ENCODE measurements at places on chromosomes 5 and 9.

DNA sequence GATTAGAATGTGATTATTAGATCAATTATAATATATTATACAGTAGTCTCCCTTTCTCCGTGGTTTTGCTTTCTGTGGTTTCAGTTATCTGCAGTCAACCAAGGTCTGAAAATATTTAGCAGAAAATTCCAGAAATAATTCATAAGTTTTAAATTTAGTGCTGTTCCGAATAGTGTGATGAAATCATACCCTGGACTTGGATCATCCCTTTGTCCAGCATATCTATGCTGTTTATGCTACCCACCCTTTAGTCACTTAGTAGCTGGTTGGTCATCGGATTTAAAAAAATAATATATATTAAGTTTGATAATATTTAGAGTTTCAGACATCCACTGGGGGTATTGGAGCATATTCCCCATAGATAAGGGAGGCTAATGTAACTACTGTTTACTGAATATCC is 19.6 kb downstream of the RMI1 start:
- DNase-seq = no peak

DNA sequence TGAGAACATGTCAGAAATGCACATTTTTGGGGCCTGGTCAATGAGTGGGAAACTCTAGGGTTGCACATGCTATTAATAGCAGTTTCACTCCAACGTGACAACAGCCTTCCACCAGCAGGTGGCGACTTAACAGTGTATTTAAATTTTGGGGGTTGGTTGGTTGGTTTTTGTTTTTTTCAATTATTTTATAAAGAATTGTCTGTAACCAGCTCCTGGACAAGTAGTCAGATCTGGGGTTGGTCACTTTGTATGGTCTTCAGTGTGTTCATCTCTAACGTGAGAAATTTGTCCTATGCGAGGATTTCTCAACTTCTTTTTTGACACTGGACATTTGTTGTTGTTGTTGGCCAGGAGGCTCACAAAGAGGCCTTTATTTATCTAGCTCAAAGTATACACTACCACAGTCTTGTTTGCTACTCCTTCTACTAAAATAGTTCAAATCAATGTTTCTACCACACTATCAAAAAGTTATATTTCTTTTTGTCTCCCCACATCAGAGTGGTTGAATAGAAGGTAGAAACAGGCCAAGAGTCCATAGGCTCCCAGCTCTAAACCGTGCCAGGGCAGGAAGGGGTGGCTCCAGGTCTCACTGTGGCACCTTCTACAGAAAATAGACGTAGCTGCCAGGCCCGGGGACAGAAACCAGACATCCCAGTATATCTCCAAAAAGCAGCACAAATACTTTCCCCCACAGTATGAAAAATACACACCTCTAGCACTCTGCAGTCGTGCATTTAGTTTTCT is 110.4 kb downstream of the TRPM6 start:
- DNase-seq = peak; percentile 50

DNA sequence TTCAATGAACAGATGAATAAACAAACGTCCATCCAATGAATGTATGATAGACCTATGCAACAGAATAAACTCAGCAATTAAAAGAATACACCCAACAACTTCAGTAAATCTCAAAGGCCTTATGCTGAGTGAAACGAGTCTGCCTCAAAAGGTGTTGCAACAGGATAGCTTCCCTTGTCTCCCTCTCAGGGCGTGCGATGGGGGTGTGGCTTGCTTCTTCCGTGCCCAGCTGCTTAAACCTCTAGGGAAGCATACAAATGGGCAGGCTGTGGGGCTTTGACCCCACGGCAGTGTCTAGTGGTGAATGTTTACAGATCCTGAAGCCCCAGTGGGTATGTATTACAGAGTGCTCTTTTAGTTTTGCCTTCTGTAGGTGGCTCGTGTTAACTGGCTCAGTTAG is 87.0 kb upstream of the CCL21 start:
- DNase-seq = no peak

DNA sequence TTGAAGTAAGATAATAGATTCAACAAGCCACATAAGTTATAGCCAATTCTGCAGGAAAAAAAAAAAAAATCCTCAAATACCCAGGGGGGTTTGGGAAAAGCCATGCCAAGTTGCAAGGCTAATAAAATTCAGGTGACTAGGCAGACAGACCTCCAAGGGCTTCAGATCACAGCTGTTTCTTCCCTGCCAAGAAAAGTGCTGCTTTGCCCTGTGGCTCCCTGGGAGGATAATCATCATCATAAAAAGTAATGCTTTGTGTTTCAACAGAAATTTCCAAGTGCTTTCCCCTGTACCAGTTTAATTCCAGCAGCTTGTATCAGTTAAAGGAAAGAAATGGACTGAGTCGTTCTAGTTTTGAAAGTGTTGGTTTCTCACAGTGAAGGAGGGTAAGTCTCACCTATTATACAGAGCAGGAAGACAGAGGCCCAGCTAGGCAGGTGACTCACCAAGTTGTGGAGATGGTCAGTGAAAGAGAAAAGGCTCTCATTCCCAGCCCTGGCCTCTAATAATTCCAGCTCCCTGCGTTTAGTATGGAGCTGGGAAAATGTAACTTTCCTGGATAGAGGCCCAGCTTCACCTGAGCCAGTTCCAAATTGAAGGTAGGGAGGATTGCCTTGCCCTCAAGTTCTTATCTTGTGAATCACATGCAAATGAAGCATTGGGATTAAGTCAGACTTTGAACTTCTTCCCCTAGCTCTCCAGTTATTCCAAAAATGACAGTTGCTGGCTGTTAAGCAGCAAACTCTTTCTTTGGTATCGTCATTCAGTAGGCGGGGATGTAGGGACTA is 263.4 kb downstream of the GRIA1 start:
- DNase-seq = peak; percentile 9

DNA sequence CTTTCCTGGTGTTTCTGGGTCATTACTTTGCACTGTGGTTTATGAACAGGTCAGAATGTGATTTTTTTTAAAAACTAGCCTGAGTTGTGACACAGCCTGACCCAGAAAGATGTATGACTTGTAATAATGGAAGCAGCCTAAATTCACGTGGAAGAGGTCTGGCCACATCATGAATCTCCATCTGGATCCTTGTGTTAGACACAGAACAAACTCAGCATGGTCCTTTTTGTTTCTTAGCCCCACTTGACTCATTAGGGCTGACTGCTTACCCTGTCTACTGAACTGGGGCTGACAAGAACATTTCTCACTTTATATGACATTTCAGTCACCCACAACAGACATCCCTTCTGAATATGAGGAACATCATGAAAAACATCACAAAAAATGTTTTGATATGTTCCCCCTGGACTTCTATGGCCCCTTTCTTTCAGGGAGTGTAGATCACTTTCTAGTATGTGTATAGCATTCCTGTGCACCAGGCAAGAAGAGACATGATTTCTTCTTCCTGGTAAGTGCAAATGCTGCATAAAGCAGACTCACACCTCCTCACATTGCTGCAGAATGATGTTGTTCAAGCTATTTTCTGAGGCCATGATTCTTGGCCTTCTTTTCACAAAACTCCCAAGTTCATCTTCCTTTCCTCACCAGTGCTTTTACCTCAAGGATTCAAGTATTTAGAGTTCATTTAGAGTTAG is 52.3 kb downstream of the ZNF622 start:
- DNase-seq = no peak

GRCh38 chr5:87899721-87900131 is 368.9 kb downstream of the TMEM161B start:
- DNase-seq = peak; percentile 1

- no peak for DNase-seq
Measured at GRCh38 chr9:100012279-100012678, 86.5 kb downstream of the ERP44 start.

GRCh38 chr5:102539562-102539961 is 40.8 kb upstream of the SLCO6A1 start:
- DNase-seq = peak; percentile 45

DNA sequence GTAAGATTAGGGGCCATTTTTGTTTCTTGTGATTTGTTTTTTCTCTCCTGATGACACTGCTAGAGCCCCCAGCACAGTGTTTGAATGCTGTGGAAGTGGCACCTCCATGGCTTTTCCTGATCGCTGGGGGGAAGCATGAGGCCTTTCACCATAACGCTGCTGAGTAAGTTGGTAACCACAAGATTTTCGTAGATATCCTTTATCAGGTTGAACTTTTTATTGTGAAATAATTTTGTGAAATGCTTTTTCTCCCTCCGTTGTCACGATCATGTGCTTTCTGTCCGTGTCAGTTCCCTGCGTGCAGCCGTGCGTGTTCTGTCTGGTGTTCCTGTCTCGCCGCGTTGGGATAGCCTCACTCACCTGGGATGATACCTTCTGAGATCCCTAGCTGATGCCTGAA is 59.4 kb downstream of the EHMT1 start:
- no peak for DNase-seq

- no peak for DNase-seq
Measured at GRCh38 chr5:108168915-108169314, 213.0 kb downstream of the FBXL17 start.

GRCh38 chr5:112737070-112737462 is 619 bp upstream of the APC start:
- peak; percentile 1 for DNase-seq

- no peak for DNase-seq
Measured at GRCh38 chr9:86966852-86967511, 19.7 kb upstream of the GAS1 start.

GRCh38 chr9:114908805-114909448 is 21.5 kb downstream of the TNFSF8 start:
- DNase-seq = no peak

DNA sequence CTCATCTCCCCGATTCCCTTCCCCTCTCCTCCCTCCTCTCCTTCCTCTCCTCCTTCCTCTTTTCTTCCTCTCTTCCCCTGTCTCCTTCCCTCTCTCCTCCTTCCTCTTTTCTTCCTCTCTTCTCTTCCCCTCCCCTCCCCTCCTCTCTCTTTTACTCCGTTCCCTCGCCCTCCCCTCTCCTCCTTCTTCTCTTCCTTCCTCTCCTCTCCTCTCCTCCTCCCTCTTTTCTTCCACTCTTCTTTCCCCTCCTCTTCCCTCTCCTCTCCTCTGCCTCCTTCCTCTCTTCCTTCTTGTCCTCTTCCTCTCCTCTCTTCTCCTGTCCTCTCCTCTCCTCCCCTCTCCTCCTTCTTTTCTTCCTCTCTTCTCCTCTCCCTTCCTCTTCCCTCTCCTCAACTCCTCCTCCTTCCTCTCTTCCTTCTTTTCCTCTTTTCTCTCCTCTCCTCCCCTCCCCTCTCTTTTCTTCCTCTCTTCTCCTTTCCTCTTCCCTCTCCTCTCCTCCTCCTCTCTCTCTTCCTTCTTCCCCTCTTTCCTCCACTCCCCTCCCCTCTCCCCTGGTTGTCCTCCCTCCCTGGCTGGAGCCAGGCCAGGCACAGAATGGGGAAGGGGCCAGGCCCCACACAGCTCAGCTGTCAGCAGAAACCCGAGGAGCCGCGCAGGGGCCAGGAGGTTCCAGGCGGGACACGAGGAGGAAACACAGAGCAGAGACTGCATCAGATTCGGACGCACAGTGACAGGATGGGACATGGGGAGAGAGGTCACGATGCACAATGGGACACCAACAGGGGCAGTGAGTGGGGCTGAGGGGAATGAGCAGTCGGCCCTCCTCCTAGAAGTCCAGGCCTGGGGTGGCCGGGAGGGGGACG is 48.0 kb downstream of the CAMK2A start:
- DNase-seq = no peak

- peak; percentile 94 for DNase-seq
Measured at GRCh38 chr5:111984044-111984443, 227.1 kb upstream of the NREP start.

DNA sequence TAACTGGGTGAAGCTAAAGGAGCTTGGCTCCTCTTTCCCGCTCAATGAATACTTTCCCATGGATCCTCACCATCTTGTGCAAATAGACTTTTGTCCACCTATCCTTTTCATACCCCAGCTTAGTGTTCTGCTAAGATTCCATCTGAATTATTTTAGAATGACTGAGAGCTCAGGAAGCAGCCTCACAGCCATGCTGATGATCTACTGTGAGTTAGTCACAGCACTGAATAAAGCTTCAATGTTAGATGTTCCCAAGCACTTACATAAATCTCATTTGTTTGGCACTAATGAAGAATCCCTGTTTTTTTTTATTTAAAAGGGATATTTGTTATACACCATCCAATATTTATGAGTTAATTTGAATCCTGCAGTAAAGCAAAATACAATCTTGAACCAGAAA is 317.6 kb upstream of the TRPC7 start:
- no peak for DNase-seq

DNA sequence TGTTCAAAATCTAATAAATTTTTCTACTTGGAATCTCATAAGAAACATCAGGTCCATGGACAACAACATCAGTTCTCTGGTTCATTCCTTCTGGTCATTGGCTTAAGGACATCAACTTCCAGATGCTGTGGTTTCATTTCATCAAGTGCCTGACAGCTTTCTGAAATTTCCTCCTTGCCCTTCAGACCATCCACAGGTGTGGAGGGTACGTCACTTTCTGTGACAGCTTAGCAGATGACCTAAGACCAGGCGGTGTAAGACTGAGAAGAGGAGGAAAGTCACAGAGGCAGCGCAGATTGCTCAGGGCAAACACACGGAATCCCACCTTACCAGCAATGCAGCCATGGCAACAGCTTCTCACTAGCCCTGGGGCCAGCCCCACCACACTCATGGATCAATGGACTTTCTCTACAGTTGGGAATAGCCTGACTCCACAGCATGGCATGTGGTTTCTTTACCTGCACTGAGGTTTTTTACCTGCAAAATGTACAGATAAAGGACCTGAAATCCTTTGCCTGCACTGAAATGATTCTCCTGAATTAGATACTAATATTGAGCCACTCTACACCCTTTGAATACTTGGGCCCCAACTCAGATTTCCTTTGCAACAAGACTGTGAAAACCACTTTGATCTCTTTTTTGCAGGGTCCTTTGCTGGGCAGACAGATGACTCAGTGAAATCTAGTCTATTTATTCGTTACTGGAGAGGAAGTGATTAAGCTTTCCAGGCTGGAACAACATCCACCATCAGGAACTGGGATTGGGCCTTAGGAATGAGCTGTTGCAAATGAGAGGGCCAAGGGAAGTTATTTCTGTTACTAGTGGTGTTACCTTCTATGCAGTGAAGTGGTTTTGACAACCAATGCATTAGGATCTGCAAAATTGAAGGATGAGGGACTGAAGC is 26.9 kb downstream of the TICAM2 start:
- DNase-seq = peak; percentile 84

Measured in LHCN-M2 (cell line).